ENCODE measurements at places on chromosomes 5 and 9. TPM values are rescaled to one million over a fixed set of nuclear protein-coding genes. Genes with fewer than 3 reads are reported as not detected.

Gene N4BP3
- total RNA-seq: 12.8 TPM

Gene RRAGA
- total RNA-seq: 45.1 TPM

Gene GFM2
- total RNA-seq: 43.9 TPM

Gene GKAP1
- total RNA-seq: 33.4 TPM

Gene NFIB
- total RNA-seq: 0.40 TPM

Gene ADAMTS13
- total RNA-seq: 2.4 TPM

Gene SV2C
- 0.06 TPM for total RNA-seq

Gene LRRC19
- total RNA-seq: not detected

- no peak for DNase-seq
Measured at GRCh38 chr5:89374144-89374784, 491.3 kb upstream of the MEF2C start.

GRCh38 chr5:135883441-135883840 lies 12.2 kb downstream of the IL9 start:
- DNase-seq: no peak

DNA sequence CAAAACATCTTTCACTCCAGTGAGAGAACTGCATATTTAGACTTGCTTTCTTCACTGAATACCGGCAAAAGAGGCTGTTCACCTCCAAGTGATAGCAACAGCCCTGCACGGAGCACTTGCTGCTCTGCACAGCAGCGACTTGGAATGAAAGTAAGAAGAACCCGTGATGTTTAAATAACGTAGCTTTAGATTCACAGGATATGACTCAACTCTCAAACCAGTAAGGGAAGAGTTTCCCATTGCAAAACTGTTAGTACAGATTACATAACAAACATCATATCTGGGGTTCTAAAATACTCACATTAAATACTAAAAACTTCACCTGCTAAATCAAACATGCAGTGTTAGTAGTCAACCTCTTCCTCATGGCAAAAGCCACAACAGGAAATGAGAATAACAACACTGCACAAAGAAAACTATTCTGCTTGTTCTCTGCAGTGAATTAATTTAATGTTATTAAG lies 203.4 kb downstream of the MCTP1 start:
- DNase-seq: peak; percentile 21

DNA sequence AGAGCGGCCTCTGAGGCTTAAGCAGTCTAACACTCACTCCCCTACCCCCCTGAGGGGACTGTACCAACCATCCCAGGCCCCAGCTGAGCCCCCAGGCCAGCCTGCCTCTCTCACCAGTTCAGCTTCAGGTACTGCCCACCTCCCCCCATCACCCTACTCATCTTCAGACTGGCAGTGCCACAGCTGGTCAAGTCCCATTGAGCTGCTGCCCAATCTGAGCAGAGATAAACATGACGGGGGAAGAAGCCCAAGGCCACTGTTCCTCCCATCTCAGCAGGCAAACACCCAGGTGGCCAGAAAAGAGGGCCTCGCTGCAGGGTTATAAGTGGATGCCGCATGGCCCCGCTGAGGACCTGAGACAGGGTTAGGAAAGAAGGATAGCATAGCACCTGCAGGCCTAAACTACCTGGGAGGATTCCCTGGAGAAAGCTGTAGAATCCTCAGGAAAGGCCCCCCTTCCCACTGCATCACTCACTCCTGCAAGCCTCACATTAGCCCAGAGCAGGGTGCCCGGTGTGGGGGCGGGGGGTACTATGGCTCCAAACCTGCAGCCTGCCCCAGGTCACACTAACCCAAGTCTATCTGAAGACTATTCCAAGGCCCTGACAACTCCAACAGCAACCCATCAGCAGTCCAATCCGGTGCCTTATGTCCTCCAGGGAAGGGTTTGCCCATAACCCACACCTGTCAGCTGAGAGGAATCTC lies 3.6 kb downstream of the B4GALT1 start:
- DNase-seq: no peak

DNA sequence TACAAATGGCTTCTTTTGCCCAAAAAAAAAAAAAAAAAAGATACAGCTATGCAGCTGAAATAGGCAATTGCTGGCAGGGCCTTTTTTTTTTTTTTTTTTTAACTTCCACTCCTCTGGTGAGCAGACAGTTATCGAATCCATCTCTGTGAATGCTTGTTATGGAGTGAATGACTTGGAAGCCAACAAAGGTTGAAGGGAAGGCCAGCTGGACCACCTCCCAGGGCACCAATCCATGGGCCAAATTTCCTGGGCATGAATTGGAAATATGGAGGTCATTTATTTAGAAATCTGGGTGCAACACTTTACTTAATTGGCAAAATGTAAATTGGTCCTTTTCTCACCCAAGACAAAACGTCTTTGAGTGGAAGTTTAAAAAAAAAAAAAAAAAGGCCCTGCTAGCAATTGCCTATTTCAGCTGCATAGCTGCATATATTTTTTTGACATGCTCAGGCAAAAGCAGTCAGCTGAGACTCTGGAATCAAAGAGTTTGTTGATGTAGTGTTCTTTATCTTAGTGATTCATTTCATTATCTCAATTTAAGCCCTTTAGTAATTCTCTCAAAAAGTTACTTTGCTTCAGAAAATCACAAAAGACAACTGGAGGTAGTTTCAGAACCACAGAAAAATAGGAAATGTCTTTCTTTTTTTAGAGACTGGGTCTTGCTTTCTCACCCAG lies 392.2 kb upstream of the KLF4 start:
- DNase-seq: no peak

DNA sequence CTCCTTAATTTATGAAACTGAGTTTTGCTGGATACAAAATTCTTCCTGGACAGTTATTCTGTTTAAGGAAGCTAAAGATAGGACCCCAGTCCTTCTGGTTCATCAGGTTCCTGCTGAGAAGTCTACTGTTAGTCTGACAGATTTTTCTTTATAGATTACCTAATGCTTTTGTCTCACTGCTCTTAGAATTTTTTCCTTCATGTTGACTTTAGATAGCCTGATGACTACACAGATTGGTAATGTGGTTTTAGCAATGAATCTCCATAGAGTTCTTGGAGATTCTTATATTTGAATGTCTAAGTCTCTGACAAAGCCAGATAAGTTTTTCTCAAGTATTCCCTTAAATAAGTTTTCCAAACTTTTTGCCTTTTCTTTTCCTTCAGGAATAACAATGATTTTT lies 419.7 kb downstream of the CDH10 start:
- no peak for DNase-seq

DNA sequence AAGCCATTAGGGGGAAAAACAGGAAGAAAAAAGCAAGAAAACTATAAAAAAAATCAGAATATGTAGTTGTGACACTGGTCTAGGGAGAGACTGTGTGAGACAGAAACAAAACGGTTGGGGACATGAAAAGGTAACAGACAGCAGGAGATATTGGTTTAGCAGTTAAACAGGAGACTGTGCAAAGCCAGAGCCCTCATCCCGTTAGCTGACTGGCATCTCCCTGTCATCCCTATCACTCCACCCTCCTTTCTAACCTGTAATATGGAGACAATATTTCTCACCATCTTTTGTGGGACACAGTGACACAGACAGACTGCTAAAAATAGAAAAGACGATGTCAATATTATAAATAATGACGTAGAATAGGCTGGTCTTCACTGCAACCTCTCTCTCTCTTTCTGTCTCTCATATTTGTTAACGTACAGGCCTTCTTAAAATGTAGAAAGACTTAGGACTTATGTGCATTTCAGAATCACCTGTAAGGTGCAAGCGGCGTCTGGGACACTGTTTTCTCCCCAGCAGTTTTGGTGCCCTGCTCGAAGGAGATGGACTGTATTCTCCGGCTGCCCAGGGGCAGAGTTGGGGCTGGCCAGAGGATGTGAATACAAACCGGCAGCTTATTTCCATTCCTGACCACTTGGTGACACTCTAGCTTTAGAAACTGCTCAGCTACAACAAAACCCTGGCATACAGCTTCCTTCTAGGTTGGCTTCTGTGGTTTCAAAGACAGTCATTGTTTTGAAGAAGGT lies 190.6 kb downstream of the MAT2B start:
- DNase-seq: peak; percentile 86

- DNase-seq: no peak
Measured at GRCh38 chr5:98872674-98873073, 56.1 kb downstream of the CHD1 start.
